Upper lobe of left lung (tissue), 6 donors: ENCODE measurements at places on chromosomes 6 and 20. TPM values are rescaled to one million over a fixed set of nuclear protein-coding genes. Genes with fewer than 3 reads are reported as not detected.

GRCh38 chr20:40892642-40893041 is 136.0 kb upstream of the TOP1 start:
- no peak for DNase-seq

DNA sequence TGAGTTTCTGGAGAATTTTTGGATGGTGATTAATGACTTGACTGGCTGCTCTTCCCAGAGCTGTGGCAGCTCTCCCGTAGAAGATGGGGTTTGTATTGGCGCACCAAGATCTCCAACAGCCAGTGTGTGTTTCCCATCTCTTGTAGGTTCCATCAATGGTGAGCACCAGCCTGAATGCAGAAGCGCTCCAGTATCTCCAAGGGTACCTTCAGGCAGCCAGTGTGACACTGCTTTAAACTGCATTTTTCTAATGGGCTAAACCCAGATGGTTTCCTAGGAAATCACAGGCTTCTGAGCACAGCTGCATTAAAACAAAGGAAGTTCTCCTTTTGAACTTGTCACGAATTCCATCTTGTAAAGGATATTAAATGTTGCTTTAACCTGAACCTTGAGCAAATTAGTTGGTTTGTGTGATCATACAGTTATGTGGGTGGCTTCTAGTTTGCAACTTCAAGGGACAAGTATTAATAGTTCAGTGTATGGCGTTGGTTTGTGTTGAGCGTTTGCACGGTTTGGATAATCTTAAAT is 50.2 kb downstream of the CSE1L start:
- DNase-seq = no peak

DNA sequence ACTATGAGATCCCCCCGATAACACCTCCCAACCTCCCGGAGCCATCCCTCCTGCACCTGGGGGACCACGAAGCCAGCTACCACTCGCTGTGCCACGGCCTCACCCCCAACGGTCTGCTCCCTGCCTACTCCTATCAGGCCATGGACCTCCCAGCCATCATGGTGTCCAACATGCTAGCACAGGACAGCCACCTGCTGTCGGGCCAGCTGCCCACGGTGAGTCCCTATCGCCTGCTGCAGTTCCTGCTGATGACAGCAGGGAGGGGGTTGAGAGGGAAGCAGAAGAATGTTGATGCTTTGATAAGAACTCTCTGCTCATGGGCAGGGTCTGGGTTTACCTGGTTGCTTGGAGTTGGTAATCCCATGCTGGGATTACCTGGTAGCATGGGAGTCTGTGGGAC is 91.9 kb downstream of the TOX2 start:
- peak; percentile 56 for DNase-seq

GRCh38 chr6:145569140-145569539 is 166.2 kb downstream of the EPM2A start:
- no peak for DNase-seq

GRCh38 chr6:169618526-169619490 is 83.0 kb downstream of the WDR27 start:
- DNase-seq = no peak

DNA sequence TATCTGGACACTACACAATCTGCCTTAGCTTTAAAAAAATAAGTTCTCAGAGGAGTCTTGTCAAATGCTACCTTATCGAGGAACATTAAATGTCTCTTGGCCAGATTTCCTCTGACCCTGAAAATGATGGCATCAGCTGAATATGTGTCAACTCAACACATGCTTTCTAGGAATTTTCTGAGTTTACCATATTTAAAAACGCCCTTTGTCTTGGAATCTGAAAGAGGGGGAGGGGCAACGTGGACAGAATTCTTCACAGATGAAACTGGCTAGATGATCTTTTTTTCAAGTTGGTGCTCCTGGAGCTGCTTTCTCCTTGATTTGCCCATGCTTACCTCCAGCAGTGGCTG is 5.1 kb downstream of the SOX4 start:
- no peak for DNase-seq

DNA sequence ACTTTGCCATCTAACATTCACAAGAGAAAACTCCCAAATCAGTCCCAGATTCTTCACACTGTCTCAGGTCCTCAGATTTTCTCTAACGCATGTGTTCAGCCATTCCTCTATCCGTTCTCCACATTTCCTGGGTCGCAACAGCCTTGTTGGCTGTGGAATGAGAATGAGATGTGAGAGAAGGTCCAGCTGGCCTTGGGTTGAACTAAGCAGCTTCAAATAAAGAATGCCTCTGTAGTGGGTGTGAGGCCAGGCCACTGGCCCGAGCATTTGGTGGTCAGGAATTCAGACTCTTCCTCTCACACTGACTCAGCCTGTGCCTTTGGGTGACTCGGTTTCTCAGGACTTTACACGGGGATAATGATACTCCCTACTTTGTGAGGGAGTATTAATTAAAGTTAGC is 73.8 kb upstream of the CCN6 start:
- DNase-seq = no peak

GRCh38 chr6:82980086-82980485 is 85.6 kb downstream of the UBE3D start:
- DNase-seq = no peak

DNA sequence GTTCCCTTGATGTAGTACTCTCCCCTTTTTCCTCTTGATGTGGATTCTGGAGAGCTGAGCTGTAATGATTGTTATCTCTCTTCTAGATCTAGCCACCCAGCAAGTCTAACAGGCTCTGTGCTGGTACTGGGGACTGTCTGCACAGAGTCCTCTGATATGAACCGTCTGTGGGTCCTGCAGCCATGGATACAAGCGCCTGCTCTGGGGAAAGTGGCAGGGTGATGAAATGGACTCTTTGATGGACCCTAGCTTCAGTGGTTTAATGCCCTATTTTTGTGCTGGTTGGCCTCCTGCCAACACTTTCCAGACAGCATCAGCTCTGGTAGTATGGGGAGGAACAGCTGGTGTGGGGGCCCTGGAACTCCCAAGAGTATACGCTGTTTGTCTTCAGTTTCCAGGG is 216.3 kb downstream of the ADGRG6 start:
- DNase-seq = no peak

- no peak for DNase-seq
These were observed 712.4 kb downstream of the EPHA7 start for GRCh38 chr6:92706976-92707375.

GRCh38 chr6:52231406-52232127 is 12.7 kb downstream of the IL17F start:
- DNase-seq = no peak

OPRM1 gene
- total RNA-seq = not detected

VGLL2 gene
- not detected for total RNA-seq

FAM184A gene
- total RNA-seq = 29.5 TPM

AKAP7 gene
- total RNA-seq = 5.8 TPM

CASS4 gene
- total RNA-seq = 23.0 TPM

VWA7 gene
- total RNA-seq = 7.0 TPM
